ENCODE measurements at places on chromosomes 13 and 19.

DNA sequence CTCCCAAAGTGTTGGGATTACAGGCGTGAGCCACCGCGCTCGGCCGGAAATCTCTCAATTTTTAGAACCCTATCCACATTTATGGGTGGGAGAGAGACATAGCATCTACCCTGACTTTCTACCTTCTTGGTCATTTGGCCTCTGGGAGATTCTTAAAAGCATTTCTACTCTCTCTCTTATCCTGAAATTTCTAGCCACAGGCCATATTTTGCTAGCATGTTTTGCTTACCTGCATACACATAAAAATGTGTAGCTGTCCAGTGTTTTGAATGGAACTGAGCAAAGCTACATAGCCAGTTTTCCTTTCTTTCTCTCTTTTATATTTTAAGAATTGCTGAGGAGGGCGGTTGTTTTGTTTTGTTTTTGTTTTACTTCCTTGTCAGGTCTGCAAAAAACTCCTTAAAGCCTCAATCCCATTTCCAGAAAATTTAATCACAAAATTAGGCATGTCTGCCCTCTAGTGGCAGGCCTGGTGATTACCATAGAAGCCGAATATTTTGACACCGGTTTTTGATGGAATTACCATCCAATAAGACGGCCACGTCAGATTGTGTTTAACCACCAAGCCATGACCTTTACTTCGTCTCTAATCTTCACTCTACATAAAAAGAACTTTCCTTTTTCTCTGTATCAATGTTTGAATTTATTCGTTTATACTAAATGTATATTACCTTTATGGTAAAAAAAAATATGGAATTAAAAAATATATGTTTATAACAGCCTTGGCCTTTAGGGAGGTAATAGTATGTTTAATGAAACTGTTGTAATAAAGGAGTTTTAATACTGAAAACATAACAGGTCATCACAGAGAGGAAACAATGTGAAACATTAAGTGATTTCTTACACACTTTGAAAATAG lies 34.4 kb upstream of the OXGR1 start:
- DNase-seq, result peak; percentile 94

DNA sequence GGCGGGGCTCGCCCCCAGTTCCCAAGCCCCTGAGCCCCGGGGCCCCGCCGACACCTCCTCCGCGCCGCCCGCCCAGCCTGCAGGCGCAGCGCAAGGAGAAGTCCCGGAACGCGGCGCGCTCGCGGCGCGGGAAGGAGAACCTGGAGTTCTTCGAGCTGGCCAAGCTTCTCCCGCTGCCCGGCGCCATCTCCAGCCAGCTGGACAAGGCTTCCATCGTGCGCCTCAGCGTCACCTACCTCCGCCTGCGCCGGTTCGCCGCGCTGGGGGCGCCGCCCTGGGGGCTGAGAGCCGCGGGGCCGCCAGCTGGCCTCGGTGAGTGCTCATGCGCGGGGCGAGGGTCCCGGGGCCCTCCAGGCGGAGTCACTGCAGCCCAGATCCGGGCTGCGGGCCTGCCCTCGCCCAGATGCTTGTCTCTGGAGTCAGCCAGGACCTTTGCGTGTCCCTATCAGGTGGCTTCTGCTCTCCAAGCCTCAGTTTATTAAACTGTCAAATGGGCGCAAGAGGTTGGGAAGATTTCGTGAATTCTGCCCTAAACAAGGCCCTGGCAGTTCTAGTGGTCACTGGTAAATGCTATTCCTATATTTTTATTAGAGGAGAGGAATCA lies 2.0 kb downstream of the NPAS1 start:
- peak; percentile 10 for DNase-seq

- peak; percentile 61 for DNase-seq
Observed at GRCh38 chr19:46624958-46625661, at the start of gene PTGIR. Gene PTGIR, minus strand, starts transcription at chr19:46625089. Its CDS starts 864 bp downstream, at chr19:46624225.

DNA sequence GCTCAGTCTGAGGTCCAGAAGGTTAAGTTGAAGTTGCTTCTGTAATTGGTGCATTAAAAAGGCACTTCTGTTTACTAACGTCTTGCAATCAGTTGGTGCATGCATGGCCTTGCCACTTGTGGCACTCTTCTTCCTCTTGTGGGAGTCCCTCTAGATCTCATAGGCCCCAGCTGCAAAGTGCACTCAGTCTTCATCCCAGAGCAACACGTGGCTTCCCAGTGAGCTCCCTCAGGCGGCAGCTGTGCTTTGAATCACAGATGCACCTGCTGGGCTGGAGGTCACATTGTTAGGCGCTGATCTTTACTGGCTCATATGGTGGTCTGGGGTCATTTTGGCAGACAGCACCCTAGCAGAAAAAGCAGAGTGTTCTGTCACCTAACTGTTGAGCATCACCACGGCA lies 215.7 kb downstream of the ZNF536 start:
- DNase-seq, result no peak

DNA sequence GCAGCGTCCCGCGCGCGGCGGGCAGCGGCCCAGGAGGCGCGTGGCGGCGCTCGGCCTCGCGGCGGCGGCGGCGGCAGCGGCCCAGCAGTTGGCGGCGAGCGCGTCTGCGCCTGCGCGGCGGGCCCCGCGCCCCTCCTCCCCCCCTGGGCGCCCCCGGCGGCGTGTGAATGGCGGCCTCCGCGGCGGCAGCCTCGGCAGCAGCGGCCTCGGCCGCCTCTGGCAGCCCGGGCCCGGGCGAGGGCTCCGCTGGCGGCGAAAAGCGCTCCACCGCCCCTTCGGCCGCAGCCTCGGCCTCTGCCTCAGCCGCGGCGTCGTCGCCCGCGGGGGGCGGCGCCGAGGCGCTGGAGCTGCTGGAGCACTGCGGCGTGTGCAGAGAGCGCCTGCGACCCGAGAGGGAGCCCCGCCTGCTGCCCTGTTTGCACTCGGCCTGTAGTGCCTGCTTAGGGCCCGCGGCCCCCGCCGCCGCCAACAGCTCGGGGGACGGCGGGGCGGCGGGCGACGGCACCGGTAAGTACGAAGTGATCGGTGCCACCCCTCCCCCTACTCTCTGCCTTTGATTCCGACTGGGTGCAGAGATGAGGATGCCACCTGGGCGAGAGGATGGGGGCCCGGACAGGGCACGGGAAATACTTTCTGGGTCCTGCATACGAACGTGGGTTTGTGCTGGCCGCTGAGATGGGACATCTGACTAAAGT lies 874 bp downstream of the TRIM28 start:
- DNase-seq, result peak; percentile 22

DNA sequence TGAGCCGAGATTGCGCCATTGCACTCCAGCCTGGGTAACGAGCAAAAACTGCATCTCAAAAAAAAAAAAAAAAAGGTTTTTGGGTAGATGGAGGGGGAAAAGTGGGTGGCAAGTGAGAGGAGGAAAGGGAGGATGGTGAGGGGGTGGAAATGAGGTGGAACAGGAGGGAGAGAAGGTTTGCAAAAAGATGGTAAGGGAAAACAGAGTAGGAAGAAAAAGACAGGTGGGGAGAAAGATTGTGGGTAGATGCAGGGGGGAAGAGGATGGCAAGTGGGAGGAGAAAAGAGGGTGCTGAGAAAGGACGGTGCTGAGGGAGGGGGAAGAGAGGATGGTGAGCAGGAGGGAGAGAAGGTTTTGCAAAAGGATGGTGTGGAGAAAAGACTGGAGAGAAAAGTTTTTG lies 57.8 kb upstream of the C1QTNF9B start:
- no peak for DNase-seq

DNA sequence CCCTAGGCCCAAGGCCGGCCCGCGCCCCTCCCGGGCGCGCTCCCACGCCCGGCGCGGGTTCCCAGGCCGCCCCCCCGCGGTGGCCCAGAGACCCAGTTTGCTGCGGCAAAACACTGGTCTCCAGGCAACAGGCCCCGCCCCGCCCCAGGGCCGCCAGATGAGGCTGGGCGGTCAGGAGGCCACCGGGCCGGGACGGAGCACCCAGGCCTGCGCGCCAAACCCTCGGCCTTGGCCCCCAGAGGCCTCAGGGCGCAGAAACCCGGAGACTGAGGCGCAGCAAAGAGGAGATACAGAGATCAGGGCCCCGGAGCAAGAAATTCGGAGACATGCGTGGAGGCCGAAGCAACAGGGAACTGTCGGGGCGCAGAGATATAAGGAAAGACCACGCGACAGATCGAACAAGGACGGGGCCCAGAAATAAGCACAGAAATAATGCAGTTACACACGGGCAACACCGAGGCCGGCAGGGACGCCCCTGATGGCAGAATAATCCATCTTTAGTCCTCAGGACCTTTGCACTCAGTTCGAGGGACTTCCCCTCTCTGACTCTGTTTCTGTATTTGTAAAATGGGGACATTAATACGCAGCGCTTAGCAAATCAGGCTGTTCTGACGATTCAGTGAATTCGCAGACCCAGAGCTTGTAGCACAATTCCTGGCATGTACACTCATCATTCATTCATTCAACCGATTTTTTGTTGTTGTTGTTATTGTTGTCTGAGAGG lies 20.8 kb upstream of the ERCC1 start:
- peak; percentile 68 for DNase-seq

DNA sequence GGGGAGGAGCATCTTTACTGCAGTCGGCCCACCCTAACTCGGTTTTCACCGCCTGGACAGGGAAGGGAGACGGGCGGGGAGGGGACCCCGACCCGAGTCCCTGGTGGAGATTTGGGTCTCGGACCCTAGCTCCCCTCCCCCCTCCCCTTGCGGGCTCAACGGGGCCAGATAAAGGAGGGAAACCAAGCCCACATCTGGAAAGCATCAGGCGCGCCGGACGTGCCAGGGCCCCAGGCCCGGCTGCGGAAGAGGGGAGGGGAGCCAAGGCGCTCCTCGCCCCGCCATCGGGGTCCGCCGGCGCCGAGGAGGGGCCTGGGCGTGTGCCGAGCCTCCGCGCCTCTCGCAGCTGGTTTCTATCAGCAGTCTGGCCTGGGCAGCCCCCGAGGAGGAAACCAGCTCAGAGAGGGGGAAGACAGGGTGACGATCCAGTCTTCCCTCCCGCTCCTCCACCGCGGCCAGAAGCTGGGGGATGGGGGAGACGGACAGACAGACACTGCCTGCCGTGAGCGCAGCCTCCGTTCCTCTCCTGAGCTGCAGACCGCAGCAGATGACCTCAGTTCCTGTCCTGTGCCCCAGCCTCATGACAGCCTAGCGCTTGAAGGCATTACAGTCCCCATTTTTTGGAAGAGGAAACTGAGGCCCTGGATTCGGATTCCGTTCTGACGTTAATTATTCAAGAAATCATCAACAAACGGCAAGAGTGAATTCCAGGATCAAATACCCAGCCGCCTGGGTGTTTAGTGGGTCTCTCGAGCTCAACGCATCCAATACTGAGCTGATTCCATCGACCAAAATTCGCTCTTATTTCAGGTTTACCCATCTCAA lies 3.6 kb upstream of the GNG8 start:
- DNase-seq, result peak; percentile 57

GRCh38 chr19:677201-677600 lies 1.0 kb downstream of the FSTL3 start:
- no peak for DNase-seq

GRCh38 chr13:97945342-97945741 lies 8.1 kb upstream of the IPO5 start:
- DNase-seq, result no peak

GRCh38 chr13:45690636-45691035 lies 11.5 kb upstream of the CBY2 start:
- no peak for DNase-seq

DNA sequence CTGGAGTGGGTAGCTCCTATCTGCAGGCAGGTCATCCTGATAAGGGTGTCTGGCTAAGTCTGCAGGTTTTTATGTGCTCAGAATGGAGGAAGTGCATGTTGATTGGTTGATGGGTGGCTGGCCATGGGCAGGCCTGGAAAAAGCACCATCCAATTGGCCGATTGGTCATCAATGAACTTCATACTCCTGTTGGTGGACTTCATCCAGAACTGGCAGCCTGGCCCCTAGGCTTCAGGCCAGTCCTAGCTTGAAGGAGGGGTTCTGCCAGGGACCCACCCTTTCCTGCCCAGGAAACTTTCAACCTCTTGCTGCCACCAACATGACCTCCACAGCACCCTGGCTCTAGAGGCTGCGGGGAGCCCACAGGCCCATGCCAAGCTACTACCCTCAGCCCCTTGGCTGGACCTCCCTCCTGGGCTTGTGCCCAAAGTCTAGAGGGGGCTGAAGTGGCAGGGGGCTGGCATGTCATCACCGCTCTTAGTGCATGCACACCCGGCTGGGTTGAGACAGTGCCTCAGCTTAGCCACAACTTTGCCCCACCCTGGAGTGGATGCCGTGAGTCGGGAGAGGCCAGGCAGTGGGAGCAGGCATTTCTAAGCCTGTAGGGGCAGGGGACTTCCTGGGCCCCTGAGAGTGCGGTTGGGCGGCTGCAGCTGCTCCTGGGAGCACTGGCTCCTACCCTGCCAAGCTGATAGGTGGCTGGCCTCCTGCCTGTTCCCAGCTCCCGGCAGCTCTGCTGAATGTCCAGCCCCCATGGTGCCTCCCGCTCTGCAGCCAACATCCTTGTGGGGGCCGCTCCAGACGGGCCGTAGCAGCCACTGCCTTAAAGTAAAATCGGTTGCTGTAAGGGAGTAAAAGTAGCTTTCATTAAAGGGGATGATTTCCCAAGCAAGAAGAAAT lies 13.2 kb downstream of the DNAJC15 start:
- no peak for DNase-seq

DNA sequence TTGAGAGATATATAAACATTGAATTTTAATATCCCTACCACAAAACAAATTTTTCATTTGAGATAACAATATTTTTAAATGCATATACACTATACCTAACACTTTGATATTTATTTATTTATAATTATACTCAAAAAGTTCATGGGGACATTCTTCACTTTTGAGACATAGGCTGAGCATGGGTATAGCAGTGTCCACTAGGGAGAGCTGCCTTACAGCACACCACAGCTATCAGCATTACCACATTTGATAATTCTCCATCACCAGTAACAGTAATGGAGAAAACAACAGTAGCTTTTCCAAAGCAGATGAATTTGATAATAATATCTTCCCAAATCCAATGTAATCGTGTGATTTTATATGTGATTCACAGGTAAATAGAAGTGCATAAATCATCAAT lies 626.1 kb downstream of the DACH1 start:
- DNase-seq, result no peak

DNA sequence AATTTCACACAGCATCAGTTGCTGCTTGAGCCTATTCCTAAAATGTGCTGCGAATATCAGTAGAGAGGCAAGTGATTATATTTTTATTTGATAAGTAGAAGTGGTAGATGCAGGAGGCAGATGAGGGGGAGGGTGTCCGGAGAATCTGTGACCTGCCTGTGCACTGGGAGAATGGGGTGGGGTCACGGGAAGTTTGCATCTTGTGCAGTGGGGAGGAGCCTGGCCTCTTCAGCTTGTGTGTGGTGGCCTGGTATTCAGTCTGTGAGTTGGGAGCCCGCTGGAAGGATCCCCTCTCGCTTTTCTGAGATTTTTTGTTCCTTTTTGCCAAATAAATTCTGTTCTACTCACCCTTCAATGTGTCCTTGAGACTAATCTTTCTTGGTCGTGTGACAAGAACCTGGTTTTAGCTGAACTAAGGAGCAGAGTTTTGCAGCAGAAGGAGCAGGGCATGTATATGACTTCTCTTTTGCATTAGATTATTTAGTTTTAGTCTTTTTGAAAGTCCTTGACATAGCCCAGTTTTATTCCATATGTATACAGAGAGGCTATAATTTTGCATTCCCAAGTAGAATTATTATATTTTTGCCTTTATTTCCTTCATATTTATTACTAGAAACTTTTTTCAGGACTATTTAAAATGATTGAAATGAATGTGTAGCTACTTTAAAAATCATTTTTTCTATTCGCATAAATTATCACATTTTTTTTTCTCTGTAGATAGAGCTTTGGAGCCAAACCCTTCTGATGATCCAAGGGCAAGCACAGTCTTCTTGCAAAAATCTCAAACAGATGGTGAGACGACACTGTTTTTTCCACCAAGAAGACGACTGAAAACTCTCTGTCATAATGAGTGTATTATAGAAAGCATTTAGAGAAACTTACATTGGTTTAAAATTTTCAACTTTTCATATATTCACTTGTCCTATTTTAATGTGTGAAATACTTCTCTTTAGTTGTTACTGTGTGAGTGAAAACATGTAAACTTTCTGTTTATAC lies 1257.2 kb downstream of the UQCRFS1 start:
- no peak for DNase-seq
